ENCODE measurements at places on chromosomes 1 and 21. TPM values are rescaled to one million over a fixed set of nuclear protein-coding genes. Genes with fewer than 3 reads are reported as not detected.

- DNase-seq: no peak
Observed at GRCh38 chr21:46089285-46089684, 8.6 kb upstream of the COL6A2 start.

DNA sequence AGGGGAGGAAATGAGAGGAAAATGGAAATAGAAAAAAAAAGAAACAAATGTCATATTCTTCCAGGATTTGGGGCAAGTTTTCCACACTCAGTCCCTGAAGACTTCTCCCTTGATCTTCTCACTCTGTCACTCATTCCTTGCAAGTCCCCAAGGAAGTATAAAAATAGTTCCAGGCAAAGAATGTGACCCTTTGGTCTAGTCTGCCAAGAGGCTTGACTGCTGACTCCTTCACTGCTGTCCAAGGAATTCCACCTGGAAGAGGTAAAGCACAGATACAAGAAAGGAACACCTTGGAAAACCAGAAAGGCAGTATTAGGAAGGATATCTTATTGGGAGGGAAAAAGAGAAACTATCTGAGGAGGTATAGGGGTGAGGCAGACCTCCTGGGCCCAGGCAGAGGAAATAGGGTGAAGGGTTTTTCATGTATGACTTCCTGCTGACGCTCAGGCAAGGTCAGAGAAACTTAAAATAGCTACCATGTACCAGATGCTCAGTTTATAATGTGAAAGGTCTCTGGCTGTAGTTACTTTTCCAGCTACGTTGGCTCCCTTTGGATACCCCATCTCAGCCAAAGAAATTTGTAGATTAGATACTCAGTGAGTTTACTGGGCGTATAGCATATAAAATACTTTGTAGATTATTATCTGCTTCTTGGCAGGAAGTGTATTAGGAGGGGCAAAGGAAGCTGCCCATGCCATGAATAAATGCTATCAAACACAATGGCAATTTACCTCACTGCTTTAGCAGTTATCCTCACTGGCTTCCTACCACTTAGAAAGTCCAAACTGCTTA lies 2.0 kb upstream of the GJA5 start:
- no peak for DNase-seq

DNA sequence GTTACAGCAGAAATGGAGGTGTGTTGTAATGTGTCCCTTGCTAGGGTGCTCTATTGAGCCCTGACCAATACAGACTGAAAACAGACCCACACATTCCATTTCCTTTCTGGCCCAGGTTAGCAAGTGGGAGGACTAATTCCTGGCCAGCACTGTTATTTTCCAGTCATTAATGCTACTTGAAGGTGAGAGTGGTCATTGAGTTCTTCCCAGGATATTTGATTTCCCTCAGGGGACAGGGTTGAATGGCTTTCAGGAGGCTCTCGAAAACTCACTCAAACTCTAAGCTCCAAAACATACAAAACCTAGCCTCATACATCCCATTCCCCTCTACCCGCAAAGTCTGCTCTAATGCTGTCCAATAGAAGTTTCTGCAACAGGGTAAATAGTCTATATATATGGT lies 6.2 kb downstream of the LRRC52 start:
- no peak for DNase-seq

- DNase-seq: peak; percentile 28
Observed at GRCh38 chr1:85683292-85684025, 24.8 kb downstream of the ZNHIT6 start.

DNA sequence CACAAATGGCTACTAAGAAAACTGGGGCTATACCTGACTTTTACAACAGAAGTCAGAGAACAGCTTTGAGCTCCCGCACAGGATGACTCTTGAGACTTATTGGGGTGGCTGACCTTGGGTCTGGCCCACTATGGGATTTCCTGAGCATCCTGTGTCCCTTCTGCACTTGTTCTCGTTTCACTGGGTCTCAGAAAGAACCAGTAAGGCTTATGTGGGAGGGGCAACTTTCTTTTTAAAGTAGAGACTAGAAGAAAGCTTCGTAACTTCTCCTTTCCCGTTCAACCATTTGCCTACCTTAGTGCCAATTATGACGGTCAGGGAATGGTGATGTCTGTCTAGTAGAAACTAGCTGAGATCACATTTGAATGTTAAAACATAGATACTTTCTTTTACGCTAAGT lies 59.5 kb upstream of the C1orf105 start:
- DNase-seq: no peak

DNA sequence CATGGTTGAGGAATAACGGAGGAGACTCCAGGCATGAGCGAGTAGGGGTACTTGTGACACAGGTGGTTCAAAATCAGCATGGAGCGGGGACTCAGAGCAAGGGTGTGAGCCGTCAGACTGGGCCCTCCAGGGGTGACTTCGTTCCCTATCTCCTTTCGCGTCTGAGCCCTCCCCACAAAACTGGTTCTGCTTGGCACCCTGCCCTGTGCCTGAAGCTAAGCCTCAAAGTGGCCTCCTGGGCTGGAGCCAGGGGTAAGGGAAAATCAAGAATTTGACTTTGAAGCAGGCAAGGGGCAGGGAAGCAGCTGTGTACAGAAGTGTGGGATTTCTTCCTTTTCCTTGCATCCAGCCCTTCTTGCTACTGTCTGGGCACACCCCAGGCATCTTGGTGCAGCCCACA lies 331.5 kb upstream of the AJAP1 start:
- DNase-seq: no peak

- DNase-seq: no peak
Observed at GRCh38 chr1:90220941-90221693, 226.2 kb downstream of the ZNF326 start.

GRCh38 chr21:36202726-36203602 lies 46.3 kb downstream of the DOP1B start:
- peak; percentile 47 for DNase-seq

- no peak for DNase-seq
Observed at GRCh38 chr1:44500181-44501046, 95.4 kb downstream of the RNF220 start.

GRCh38 chr21:44946254-44947041 lies 6.6 kb downstream of the SLX9 start:
- DNase-seq: no peak

GRCh38 chr1:61132176-61132638 lies 49.8 kb downstream of the NFIA start:
- peak; percentile 5 for DNase-seq

DNA sequence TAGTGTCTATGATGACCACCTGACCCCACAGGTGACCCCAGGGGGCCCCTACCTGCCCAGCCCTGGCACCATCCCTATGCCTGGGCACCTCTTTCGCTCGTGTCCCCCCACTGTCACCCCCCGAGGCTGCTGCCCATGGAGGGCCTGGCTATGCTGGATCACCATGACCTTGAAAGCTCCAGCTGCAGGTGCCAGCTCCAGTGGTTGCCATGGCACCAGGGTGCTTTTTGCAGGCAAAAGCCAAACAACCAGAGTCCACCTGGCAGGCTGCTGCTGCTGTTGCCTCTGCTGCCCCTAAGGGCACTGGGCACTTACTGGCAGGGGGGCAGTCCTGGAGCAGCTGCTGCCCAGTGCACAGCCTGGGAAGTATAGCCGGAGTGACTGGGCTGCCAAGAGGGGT lies 21.7 kb downstream of the ETNK2 start:
- no peak for DNase-seq

- DNase-seq: no peak
Observed at GRCh38 chr1:95013950-95014574, 58.7 kb downstream of the ALG14 start.

- no peak for DNase-seq
Observed at GRCh38 chr1:89503690-89504089, 20.9 kb upstream of the LRRC8B start.

DNA sequence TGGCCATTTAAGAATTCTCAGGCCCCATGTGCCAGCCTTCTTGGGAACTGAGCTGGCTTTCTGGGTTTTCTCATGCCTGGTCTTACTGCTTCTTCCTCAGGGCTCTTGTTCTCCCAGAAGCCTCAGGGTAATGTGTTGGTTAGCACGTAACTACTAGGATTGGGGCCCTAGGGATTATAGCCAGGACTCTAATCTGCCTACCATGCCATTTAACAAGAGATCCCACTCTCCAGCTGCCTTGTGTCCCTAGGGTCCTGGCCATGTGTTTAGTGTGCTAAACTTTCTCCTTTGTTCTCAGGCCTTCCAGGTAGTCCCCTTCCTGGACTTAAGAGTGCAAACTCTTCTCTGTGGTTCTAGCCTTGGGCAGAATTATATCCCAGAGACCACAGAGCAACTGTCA lies 2.2 kb upstream of the SH3BGRL3 start:
- no peak for DNase-seq

DNA sequence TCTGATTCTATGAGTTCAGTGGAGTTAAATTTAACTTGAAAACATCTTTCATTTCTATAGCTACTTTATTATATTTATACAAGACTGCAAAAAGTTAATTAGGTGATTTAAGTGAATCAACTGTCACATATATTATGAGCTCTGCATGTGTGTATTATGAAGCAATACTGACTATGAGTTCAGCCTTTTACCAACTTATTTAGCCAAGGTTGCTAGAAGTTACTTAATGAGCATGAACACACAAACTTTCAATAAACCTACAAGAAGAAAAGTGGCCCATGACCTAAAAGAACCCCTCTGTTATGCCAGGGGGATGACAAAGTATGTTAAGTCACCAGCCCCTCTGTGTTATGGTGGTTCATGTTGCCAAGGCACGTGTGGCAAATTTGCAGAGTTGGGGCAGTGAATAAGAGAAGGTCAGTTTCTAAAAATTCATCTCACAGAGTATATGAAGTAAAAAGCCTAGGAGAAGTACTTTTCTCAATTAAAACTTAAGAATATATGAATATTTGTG lies 86.7 kb upstream of the LYPLAL1 start:
- no peak for DNase-seq

DNA sequence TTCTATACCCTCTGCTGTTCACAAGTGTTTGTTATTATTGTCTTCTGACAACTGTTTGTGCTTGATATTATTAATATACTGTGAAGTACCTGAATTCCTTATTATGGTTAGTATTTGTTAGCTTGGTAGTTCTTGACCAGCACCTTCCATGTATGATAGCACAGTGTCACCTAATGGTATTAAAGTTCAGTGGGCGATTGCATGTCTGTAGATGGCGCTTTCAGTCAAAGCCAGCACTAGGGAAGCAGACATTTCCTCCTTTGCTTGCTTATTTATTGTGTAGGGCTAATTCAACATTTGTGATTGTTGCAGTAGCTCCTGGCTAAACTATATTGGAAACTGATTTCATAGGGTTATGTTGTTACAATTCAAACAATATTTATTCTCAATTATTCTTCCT lies 218.0 kb downstream of the ZP4 start:
- no peak for DNase-seq

DNA sequence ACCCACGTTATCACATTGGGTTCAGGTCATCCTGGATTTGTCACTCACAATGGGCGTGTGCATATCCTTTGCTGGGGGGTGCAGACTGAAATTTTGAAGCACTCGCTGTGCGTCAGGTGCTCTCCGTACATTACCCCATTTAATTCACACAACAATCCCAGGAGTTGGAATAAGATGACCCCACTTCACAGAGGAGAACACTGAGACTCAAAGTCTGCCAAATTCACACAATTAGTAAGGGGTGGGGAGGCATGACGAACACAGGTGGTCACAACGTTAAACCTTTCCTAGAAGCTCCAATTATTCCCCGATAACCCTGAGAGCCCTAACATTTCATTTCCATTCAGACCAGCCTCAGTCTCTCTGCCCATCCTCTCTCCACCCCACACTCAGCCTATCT lies 3.8 kb upstream of the S100A2 start:
- DNase-seq: no peak

DNA sequence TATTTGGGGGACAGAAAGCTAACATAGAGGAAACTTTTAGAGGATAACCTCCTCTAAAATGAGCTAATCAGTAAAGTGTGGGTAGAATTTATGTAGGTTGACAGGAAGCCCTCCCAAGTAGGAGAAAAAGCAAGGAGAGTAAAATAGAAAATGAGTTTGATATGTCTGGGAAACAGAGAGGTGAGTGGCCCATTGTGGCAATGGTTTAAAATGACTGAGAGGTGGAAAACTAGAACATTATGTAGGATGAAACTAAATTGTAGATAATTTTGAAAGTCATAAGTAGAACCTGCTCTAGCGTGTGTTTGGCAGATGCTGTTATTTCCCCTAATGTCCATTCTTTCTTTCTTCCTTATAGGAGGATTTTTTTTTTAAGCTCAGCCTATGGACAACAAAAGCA lies 8.5 kb upstream of the LPGAT1 start:
- no peak for DNase-seq

DNA sequence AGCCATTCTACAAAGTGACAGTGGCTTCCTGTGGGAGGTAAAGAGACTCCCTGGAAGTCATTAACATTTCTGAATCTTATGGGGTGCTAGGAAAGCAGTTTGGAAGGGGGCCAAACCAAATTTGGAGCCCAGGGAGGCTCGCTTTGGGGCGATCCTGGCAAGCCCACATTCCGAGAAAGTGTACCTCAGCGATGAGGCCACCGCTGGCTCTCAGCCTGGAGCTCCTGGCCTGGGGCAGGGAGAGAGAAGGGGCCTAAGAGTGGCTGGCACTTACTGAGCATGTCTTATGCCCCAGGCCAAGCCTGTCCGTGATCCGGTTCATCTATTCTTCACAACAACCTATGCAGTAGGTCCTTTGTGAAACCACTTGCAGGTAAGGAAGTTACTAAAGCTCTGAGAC lies 98.8 kb downstream of the CCDC185 start:
- DNase-seq: no peak

GRCh38 chr1:231460614-231461013 lies 38.5 kb upstream of the EGLN1 start:
- no peak for DNase-seq

GRCh38 chr1:155334962-155335361 lies 14.3 kb downstream of the RUSC1 start:
- no peak for DNase-seq

- DNase-seq: no peak
Observed at GRCh38 chr1:13585612-13585991, 2.0 kb downstream of the PDPN start.

GRCh38 chr1:202164271-202165037 lies 4.1 kb upstream of the PTPN7 start:
- DNase-seq: no peak

DNA sequence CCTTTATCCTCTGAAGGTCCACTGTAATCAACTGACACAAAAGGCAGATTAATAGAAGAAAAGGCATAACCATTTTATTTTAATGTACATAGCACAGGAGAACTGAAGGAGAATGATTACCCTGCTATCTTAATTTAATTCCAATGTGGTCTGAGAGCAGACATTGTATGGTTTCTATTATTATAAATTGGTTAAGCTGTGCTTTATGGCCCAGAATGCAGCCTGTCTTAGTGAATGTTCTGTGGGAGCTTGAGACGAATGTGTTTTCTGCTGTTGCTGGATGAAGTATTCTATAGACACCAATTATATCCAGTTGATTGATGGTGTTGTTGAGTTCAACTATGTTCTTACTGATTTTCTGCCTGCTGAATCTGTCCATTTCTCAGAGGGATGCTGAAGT lies 25.0 kb upstream of the SLC2A1 start:
- no peak for DNase-seq

The NPHS2 gene
- not detected for total RNA-seq

The FLVCR1 gene
- total RNA-seq: 3.9 TPM

The PODN gene
- 0.56 TPM for total RNA-seq

The SLC45A1 gene
- 0.83 TPM for total RNA-seq

The OVAAL gene
- total RNA-seq: not detected

The NMNAT2 gene
- total RNA-seq: 0.56 TPM

The FAM177B gene
- not detected for total RNA-seq

The DIRAS3 gene
- 8.6 TPM for total RNA-seq

The PDXK gene
- total RNA-seq: 250 TPM

The ADCY10 gene
- under 0.01 TPM for total RNA-seq

The PTTG1IP gene
- total RNA-seq: 194 TPM

The CYP4A11 gene
- total RNA-seq: not detected

The GJA5 gene
- total RNA-seq: not detected

Measured in IMR-90 (cell line).